Heart right ventricle (tissue), 16 donors: ENCODE measurements at places on chromosomes 5 and 9. TPM values are rescaled to one million over a fixed set of nuclear protein-coding genes. Genes with fewer than 3 reads are reported as not detected.

GRCh38 chr5:95730730-95731570, at the start of gene RHOBTB3:
Gene RHOBTB3 (plus strand): TSS chr5:95731336. CDS start chr5:95731683, 347 bp downstream.
- peak; percentile 91 for DNase-seq

The ZNF367 gene
- 4.0 TPM for total RNA-seq

DNA sequence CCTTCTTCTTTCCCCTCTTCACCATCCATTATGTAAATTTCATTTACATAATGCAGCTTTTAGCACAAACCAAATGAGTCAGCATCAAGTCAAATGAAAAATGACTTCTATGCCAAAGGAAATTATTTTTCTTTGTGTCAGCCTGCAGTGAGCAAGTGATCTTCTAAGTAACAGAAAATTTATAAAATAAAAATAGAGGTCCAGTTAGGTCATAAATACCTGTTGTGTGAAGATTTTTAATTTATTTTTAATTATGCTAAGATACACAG, 16.7 kb upstream of the THG1L start:
- no peak for DNase-seq

GRCh38 chr5:124620743-124621142, 125.7 kb downstream of the ZNF608 start:
- DNase-seq: no peak

- DNase-seq: no peak
Observed at GRCh38 chr9:134626571-134627416, 14.8 kb upstream of the COL5A1 start.

- DNase-seq: no peak
Observed at GRCh38 chr9:74672237-74672636, 175.1 kb downstream of the RORB start.

DNA sequence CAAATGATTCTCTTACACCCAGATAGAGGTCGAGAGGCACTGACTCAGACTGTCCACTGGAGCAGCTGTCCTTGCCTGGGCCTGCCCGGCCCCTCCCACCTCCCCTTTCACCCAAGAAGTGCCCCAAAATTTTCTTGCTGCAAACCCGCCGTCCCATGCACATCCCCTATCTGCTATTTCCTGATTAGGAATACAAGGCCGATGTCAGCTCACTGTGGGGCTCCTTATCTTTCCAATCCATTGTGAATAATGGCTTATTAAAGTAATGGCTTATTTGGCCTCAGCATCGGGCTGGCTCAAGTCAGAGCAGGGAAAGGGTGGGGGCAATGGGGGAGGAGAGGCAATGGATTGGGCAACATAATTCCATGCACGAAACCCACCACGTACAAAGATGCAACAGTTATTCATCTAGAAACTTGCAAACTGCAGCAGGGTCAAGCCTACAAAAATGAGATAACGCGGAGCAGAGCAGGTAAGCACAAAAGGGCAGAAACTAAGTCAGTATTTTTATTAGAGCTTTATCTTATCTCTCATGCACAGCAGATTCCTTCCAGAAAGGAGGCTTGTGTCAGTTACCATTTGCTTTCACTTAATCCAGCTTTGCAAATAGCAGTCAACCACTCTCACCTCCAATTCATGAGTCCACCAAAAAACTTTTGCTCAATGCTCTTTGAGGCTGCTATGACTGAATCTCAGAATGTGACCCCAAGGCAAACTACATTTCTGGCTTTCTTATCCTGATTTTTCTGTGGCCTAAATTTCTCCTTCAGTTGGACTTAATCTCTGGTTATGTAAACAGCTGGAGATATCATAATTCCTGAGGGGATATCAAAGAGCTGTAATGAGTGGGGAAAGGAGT, 138.2 kb upstream of the OSMR start:
- no peak for DNase-seq

- peak; percentile 73 for DNase-seq
Observed at GRCh38 chr5:67693956-67694809, 497.6 kb upstream of the CD180 start.

DNA sequence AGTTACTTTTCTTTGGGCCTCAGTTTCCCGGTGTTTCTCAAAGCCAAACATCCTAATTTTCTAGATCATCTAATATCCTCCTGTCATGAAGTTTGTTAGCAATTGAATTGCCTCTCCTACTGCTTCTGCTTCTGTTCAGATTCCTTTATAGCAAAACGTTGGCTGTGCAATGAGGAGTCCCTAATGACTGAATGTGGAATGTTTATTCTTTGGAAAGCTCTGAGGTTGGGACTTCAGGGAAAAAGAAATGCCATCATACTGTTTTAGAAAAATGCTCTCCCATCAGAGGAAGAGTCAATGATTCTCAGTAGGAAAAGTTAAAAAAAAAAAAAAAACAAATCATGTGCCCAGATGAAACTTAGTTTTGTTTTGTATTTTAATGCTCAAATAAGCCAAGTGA, 268.7 kb upstream of the PAPPA start:
- DNase-seq: no peak

GRCh38 chr9:121562301-121562700, 62.7 kb upstream of the GGTA1 start:
- DNase-seq: no peak
